ENCODE measurements at places on chromosomes 7 and 10.

DNA sequence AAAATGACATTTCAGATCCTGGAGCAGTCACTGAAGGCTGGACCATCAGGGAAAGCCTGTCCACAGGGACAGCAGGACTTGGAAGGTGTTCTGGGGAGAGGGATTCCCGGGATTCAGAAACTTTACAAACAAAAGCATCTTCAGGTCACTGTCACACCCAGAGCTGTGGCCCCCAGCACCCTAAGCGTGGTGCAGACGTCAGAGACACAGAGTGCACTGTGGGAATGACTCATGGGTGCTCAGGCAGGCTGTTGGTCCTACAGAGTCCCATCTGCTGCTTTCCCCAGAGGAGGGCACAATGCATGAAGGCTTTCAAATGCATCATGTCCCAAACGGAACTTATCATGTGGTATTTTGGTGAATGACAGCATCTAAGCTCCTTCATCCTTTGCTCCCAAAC, 13.1 kb upstream of the LRMDA start:
- no peak for DNase-seq

- peak; percentile 65 for DNase-seq
These were observed 119.9 kb upstream of the COL1A2 start for GRCh38 chr7:94274828-94275227.

GRCh38 chr10:26439406-26440087, 1.4 kb downstream of the APBB1IP start:
- DNase-seq = no peak

- DNase-seq = no peak
These were observed 240.6 kb downstream of the VTI1A start for GRCh38 chr10:112687647-112688046.

DNA sequence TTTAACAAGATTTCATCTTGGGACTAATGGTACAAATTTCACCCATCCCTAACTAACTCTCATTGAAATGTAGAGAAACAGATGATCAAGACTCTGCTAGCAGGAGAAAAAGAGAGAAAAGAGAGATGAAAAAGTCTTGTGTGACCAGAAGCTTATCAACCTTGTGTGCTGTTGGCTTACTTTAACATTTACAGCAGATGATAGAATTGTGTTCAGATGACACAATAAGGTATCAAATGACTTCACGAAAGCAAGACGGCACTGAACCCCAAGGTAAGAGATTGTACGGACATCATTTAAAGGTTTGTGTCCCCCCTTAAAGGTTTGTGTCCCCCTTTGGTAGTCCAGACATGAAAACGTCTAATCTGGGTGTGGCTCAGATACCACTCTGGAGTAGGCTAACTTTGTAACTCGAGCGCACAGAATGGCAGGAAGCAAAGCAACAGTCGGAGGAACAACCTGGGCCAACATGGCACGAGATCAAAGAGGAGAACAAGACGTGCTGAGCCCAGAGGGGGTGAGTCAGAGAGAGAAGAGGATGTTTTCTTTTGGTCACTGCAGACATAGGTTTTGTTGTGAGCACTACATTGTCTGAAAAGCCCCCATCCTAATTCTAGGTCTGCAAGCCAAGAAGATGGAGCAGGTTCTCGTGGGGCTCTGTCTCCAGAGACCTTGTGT, 10.4 kb upstream of the LMBR1 start:
- DNase-seq = no peak

- no peak for DNase-seq
These were observed 87.3 kb downstream of the ADCY1 start for GRCh38 chr7:45661302-45661995.

DNA sequence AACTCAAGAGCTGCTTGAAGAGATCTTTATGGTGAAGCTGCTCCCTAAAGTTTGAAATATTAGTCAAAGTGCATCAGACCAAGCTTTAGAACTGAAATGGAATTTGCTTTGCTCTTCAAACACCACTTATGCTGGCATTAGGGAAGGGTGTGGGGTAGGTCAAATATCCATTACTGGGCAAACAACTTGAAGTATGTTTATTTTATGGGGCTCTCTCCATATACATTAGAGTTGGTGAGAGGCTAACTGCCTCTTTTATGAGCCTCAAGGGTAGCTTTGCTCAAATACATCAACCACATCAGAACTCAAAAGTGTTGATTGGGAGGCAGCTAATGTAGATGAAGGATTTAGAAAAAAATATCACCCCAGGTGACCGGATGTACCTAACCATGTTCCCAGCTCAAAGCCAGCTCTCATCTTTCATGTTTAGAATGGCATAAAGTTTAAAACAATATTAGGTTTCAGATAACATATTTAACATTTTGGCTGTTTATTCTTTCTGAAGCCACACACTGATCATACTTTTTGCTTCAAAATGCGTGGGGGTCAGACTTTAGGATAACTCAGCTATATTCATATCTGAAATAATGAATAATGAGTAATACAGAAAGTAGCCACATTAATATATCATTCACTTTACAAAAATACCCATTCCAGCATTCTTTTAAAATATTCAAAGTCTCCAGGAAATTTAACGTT, 318.6 kb downstream of the PTEN start:
- DNase-seq = no peak

- DNase-seq = no peak
These were observed 134.6 kb upstream of the FGFR2 start for GRCh38 chr10:121732656-121733445.

- DNase-seq = no peak
These were observed 124.9 kb upstream of the TCERG1L start for GRCh38 chr10:131436458-131436857.

DNA sequence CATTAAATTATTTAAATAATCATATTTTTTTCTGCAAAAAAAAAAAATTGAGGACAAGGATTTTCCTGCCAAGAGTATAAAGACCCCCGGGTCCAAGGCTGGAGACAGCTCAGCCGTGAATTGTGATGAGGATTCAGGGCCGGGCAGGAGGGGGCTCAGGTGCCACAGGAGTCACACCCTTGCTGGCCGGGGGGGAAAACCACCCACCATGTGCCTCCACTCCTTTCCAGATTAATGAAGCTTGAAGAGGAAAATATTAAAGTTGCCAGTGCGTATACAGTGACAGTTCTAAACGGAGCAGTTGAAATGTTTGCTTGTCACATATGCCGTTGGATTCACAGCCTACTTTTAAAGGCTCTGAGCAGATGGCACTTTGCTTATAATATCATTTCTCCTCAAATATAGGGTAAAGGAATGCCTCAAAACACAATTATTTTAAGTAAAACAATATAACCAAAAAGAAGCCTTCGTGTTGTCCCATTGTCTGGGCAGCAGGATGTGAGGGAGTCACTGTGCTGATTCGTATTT, 49.6 kb downstream of the ADARB2 start:
- DNase-seq = no peak

- peak; percentile 31 for DNase-seq
These were observed 27.7 kb downstream of the ZNF775 start for GRCh38 chr7:150406567-150407421.

GRCh38 chr10:92111336-92111939, 179.4 kb downstream of the CPEB3 start:
- no peak for DNase-seq

DNA sequence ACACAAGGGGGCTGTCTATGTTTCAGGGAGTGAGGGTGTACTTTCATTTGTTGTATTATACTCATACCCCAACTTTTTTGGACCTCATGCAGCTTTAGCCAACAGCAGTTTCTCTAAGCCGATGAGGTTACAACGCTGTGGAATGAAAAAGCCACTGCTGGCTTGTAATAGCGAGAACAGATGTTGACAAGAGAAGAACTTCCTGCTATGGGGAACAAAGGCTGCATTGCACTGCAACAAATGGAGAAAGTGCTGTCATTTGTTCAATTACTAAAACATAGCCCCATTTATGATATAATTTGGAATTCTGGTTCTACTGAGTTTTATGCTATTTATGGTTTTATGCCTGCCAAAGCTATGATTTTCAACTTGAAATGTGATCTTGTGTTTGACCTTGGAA, 104.2 kb upstream of the TMEM72 start:
- no peak for DNase-seq

GRCh38 chr7:77425101-77426051, 9.2 kb upstream of the GSAP start:
- DNase-seq = no peak

DNA sequence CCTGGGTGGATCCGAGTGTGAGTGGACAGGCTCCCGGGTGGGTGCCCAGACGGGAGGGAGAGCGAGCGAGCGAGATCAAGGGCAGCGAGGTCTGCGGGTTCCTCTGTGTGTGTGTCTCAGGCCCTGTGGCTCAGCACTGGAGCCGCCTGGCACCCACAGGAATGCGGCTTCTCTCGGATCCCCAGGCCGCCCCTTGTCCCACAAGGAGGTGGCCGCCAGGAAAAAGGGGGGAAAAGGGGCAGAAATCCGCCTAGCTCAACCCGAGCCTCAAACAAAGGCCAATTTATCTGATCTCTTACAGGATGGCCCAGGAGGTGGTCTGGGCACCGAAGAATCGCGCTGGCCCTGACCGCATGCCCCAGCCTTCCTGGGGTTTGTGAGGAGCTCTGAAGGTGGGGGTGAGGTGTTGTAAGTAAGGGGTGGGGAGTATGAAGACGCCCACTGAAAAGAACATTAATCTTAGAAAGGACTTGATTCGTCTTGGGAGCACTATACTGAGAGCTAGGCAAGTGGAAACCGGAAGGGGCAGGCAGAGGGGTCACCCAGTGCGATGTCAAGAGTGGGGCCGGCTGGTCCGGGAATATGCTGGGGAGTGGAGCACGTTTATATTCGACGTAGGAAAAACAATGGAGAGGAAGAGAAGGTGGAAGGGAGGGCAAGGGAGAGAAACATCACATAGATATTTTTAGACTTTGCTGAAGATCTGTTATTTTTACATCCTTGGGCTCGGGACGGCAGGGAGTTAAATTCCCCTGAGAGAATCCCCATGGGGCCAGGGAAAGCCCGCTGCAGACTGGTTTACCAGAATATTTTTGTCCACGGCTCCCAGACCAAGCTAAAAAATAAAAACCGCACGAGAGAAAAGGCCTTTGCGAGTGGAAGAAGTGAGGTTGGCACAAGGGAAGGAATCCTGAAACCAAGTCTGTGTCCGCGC, 7.2 kb downstream of the DLX5 start:
- DNase-seq = no peak

DNA sequence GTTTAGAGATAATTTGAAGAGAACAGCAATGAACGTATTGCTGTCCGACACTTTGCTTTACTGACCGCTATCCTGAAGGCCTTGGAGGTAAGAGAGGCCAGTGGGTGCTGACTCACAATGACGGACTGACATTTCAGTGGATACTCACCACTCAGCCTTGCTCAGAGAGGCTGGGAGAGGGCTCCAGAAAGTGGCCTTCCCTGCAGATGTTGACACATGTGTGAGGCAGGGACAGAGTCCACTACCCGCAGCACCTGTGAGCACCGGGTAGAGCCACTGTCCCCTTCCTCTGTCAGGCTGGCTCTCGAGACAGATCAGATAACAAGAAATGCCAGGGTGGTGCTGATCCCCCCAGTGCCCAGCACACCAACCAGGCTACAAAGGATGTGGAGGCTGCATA, 75.0 kb downstream of the GPR26 start:
- no peak for DNase-seq

DNA sequence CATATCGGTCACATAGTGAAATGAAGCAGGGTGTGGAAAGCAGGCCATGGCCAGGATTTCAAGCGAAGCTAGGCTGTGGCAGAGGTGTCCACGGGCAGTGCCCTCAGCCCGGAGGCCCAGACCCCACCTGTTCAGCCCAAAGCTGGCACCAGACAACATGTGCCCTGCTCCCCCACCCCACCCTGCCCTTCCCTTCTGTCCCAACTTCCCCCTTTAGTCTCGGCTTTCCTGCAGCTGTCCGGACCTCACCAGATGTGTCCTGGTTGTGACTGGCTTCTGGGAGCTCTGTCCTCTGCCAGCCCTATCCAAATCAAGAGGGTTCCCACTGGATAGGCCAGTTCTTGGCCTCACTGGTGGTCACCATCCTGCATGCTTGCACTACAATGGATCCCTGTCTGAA, 37.3 kb downstream of the ADAM12 start:
- no peak for DNase-seq

- no peak for DNase-seq
These were observed 189.4 kb downstream of the HDAC9 start for GRCh38 chr7:18684916-18685315.

DNA sequence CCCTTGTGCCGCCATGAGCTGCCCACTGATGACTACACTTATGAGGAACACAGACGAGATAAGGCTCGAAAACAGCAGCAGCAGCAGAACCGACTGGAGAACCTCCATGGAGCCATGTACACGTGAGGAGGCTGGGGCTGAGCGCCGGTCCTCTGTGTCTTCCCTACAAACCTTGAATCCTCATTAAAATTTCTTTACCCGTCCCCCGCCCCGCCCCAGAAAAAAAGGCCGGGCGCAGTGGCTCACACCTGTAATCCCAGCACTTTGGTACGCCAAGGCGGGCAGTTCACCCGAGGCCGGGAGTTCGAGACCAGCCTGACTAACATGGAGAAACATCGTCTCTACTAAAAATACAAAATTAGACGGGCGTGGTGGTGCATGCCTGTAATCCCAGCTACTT, 1.5 kb upstream of the RINT1 start:
- DNase-seq = no peak

DNA sequence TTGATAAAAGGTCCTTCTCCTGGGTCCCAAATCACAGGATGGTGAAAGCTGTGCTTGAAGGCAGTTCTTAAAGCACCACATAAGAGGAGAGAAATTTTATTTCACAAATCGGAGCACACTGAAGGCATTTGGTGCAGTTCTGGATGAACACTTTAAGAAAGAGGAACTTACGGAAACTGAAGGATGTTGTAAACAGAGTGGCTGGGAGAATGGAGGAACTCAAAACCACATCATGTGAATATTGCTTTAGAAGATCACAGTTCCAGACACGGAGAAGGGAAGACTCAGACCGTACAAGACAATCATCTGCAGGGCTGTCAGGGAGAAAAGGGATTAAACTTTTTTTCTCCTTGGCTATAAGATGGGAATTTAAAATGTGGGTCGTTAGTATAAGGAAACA, 9.0 kb upstream of the GPR141 start:
- DNase-seq = no peak

DNA sequence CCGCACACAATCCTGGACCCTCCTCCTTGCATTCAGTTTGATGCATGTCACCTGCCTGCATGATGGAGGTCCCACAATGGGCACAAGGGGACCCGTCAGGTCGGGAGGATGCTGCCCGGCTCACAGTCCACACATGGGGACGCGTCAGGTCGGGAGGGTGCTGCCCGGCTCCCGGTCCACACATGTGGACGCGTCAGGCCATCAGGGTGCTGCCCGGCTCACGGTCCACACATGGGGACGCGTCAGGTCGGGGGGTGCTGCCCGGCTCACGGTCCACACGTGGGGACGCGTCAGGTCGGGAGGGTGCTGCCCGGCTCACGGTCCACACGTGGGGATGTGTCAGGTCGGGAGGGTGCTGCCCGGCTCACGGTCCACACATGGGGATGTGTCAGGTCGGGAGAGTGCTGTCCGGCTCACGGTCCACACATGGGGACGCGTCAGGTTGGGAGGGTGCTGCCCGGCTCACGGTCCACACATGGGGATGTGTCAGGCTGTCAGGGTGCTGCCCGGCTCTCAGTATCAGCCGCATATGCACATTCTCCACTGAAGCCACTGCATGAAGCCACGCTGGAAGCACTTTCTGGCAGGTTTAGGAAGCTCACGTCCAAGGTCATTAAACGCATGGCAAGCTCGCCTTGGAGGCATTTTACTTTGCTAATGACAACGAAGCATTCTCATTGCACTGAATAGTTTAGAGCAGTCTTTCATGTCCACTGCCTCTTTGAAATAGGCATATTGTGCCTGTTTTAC, 50.3 kb downstream of the DIP2C start:
- no peak for DNase-seq

GRCh38 chr7:2893411-2893861, 49.3 kb upstream of the GNA12 start:
- no peak for DNase-seq

Data from T-helper 2 cell treated with Interferon-gamma antibody and Interleukin-4, amounts not matched to agents 5 μg/mL and 100 μg/mL, for 36 hours (primary cell).